ENCODE measurements at places on chromosomes 1 and 21.

DNA sequence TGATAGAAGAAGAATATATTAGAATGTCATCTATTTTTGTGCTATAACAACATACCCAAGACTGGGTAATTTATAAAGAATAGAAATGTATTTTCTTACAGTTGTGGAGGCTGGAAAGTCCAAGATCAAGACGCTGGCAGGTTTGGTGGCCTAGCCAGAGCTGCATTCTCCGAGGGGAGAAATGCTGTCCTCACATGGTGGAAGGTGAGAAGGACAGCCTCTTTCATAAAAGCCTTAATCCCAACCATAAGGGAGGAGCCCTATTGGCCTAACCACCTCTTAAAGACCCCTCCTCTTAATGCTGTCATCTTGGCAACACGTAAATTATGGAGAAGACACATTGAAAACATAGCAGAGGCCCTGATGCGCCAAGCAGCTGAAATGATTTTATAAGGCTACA, 60.1 kb upstream of the KAZN start:
- no peak for DNase-seq

GRCh38 chr1:246083416-246083815, 423.7 kb downstream of the SMYD3 start:
- DNase-seq = no peak

DNA sequence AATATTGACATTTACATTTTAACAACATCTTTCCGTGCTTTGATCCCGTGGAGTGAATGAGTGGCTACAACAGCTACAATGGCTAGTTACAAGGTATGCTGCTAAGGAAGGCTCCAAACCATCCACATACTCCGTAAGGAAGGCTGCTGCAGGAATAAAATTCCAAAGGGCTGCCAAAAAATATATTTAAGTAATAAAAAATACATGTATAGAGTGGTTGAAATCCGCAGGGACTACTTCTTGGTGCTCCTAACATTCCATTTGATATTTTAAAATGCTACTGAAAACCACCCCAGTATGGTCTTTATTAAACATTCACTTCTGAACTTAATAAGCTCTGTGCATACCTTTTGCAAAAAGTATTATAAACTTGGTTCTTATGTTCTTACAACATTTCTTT, 25.3 kb downstream of the TNFSF4 start:
- no peak for DNase-seq

GRCh38 chr21:36499578-36500471, 19.9 kb upstream of the CLDN14 start:
- peak; percentile 77 for DNase-seq

GRCh38 chr1:192810253-192810880, 1.5 kb downstream of the RGS2 start:
- DNase-seq = no peak

DNA sequence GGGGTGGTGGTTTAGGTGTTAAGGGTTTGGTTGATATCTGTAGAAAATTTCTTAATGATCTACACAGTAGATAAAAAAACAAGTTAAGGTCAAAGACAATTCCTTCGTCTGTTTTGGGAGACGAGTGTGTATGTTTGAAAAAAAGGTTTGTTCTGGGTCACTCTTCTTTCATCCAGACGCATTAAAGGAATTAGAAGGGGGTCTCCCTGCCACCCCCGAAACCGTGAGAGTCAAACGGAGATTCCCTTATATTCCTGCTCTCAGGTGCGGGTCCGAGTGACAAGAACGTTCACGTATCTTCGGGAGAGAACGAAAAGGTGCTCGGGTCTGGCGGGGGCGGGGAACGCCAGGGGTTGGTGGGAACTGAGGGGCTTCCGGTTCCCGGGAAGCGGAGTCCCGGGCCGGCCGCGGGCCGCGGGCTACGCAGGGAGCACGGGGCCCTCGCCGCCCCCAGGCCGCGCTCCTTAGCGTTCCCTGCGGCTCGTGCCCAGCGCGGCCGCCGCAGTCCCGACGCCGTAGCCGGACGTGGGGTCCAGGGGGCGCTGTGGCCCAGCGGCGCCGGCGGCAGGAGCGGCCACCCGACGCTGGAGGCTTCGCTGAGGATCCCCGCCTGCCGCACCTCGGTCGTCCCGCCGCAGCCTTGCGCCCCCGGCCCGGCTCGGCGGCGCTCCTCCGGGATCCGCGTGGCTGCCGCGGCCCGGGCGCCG, at the start of gene ZFYVE9:
ZFYVE9 (plus strand) TSS at position 577 of the 707 bp plus-strand sequence. CDS start 91,118 bp downstream, outside the sequence.
- DNase-seq = peak; percentile 80

DNA sequence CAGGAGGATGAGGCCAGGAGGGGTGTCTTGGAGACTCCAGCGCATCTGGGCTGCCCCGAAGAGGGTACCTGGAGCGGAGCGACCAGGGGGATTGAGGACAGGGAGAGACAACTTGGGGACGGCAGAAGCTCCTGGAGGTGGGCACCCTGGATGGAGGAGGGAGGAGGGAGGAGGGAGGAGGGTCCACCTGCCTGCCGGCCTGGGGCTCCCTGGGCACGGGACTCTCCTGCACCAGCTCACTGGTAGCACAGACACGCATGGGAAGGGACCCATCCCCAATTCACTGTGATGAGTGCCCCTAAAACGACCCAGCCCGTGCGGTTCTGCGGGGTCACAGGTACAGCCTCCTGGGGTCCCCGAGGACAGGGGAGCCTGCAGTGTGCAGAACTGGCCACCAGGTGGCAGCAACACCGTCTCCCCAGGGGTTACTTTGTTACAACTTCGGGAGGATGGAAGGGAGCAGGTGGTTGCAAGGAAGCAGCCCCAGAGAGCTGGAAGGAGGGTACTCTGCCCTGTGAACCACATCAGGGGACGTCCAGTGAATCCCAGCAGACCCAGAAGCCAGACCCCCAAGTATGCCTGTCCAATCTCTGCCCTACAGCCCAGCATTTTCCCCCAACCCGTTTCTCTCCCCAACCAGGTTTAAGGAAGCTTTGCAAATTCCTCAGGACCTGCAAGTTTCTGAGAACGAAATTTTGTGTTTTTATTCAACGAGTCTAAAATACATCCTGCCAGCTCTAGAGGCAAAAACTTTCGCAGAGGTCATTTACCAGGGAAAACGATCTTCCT, 482.4 kb downstream of the NPHP4 start:
- DNase-seq = peak; percentile 29
